ENCODE measurements at places on chromosomes 4 and X.

- no peak for DNase-seq
These were observed 48.9 kb downstream of the ING2 start for GRCh38 chr4:183553601-183554345.

DNA sequence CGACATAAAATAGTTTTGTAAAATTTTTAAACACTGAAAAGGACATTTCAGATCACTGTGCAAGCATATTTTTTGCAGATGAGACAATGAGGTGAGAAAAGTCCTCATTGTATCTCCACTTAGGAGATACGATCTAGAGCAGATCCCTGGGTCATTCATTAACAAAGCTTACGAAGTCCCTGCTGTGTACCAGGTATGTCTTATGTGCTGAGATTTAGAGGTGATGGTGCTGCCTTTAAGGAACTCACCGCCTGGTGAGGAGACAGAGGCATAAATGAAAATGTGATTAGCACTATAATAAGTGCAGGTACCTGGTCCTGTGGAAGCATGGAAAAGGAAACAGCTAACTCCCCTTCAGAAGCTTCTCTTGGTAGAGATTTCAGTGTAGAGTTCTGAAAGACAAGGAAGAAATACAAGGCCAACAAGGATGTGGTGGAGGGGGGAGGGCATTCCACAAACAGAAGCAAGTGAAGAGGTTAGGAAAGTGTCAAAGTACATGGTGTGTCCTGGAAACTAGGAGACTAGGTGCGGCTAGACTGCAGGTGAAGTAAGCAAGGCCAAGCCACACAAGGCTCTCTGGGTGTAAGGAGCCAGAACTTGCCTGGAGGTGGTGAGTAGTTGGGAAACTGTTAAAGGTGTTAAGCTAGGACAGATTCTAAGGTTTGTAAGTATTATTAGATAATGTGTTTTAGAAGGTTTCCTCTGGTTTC, 1.5 kb upstream of the NDNF start:
- no peak for DNase-seq

- DNase-seq = no peak
These were observed 37.9 kb downstream of the SGMS2 start for GRCh38 chr4:107862658-107863057.

DNA sequence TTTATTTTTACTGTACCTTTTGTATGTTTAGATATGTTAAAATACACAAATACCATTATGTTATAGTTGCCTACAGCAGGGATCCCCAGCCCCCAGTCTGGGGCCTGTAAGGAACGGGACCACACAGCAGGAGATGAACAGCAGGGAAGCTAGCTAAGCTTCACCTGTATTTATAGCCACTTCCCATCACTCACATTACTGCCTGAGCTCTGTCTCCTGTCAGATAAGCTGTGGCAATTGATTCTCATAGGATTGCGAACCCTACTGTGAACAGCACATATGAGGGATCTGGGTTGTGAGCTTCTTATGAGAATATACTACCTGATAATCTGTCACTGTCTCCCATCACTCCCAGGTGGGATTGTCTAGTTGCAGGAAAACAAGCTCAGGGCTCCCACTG, 73.9 kb downstream of the BMPR1B start:
- DNase-seq = no peak

DNA sequence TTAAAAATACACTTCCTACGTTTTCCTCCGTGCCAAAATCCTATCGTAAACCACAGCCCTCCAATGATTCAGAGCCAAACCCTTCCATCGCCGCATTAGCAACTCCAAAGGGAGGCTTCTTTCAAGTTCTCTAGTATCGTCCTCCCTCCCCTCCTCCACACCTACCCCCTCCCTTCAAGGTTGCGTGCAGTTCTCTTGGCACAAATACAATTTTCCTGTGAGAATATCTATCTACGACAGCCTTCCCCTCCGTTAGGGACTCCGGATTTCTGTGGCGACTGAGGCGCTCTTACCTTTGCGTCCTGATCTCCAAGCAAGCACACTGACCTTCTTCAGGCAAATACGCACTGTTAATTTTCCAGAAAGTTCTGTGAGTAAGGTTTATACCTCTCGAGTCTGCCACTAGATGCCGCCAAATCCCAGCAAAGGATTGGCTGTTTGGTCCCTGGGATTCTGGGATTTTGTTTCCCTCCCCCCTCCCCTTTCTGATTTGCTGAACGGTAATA, 1.2 kb upstream of the MORF4L2 start:
- DNase-seq = no peak

GRCh38 chr4:142493255-142494110, 352.6 kb downstream of the INPP4B start:
- DNase-seq = no peak

- DNase-seq = no peak
These were observed 61.3 kb downstream of the CENPC start for GRCh38 chr4:67483868-67484602.

DNA sequence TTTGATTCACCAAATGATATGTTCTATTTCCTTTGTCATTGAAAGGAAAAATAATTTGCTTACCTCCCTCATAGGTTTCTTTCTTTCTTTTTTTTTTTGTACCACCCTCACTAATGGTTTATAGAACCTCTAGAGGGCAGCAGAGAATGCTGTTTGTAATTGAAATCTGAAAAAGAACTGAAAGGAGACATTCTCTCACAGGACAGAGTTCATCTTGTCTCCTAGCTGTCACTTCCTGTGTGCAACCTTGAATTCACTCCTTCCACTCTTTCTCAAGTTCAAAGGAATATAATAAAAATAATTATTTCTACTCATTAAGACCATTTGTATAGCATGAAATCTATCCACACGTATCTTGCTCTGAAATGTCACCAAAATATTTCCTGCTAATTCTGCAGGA, 51.0 kb downstream of the GUCY1B1 start:
- no peak for DNase-seq

- no peak for DNase-seq
These were observed 13.1 kb downstream of the HPF1 start for GRCh38 chr4:169744601-169745000.

DNA sequence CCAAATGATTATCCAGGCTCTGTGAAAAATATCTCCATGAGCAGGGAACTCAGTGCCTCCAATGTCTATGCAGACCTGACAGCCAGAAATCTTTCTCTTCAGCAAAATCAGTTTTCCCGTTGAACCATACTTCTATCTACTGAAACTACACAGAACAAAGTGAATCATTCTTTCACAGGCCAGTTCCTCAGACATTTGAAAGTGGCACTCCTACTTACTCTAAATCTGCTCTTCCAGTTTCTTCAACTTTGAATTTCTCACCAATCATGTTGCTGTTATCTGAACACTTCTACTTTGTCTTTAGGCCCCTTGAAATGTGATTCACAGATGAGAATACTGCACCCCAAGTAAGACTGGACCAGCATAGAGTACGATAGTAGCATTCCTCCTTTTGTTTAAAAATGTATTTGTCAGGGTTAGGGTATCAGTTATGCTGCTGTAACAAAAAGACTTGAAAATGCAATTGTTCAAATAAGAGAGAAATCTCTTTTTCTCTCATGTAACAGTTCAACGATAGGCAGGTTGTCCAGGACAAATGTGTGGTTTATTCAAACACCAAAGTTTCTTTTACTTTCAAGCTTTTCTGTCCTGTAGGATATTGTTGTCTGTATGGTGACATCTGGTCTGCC, 210.6 kb upstream of the KLF3 start:
- no peak for DNase-seq

- no peak for DNase-seq
These were observed 32.7 kb upstream of the PGK1 start for GRCh38 chrX:78071331-78071730.

DNA sequence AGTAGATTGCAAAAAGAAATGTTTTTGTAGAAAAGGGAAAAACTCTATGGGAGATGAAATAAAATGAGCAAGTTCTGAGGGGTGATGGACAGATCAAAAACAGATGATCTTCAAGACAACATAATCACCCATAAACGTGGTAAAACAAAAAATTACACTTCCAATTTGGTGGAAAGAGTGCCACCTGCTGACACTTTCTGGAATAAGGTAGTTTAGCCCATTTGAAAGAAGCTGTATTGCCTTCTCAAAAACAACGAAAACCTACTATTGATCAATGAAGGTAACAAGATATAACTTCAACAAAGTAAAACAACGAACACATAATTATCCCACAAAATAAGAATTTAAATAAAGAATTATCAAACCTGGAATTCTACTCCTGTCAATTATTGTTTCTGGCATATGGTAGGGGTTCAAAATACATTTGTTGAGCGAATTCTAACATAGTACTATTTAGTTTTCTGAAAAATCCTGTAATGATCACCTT, 2.5 kb downstream of the COQ2 start:
- peak; percentile 11 for DNase-seq

All from activated CD8-positive, alpha-beta memory T cell treated with anti-CD3 and anti-CD28 coated beads for 1 hour (primary cell).